ENCODE measurements at places on chromosomes 7 and 10. TPM values are rescaled to one million over a fixed set of nuclear protein-coding genes. Genes with fewer than 3 reads are reported as not detected.

The VSTM4 gene
- total RNA-seq: 1.1 TPM

The SUV39H2 gene
- total RNA-seq: 13.8 TPM

The CLDN4 gene
- 13.7 TPM for total RNA-seq

DNA sequence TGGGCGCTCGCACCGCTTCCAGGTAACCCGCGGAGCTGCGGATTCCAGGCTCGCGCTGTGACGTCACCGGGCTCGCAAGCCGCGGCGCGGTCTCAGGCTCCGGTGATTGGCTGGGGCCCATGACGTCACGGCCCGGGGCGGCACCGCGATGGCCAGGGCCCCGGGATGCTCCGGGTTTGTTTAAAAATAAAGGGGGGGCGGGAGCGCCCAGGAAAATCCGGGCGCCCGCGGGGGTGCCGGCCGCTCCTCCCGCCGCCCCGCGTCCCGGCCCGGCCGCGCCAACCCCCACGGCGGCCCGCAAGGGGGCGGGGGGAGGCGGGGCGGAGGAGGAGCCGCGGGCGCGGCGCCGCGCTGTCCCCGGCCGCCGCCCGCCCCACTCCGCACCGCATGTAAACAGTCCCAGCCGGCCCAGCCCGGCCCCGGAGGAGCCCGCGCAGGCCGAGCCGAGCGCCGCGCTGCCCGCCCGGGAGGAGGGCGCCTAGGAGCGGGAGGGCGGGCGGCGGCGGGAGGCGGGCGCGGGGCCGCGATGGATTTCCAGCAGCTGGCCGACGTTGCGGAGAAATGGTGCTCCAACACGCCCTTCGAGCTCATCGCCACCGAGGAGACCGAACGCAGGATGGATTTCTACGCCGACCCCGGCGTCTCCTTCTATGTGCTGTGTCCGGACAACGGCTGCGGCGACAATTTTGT lies at the start of gene MTURN:
MTURN (plus strand) TSS at position 376 of the 690 bp plus-strand sequence; CDS start at position 527, 151 bp downstream.
- DNase-seq: peak; percentile 68
